ENCODE measurements at places on chromosomes 7 and 10.

- DNase-seq = no peak
These were observed 36.6 kb downstream of the PALD1 start for GRCh38 chr10:70515035-70515667.

DNA sequence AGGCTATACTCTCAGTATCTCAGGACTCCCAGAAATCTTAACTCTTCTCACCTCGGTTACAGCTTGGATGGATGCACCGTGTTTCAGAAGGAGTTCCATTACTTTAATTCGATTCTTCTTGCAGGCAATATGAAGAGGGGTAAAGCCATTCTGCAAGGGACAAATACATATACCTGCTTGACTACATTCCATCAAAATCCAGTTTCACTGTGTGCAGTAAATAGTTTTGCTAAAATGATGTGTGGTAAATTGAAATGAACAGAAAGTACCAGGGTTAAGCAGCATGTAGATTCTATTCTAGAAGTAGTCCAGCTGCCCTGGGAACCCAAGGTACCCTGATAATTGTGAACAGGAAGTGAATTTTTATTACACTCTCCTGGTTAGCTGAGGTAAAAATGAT lies 183.9 kb downstream of the ANK3 start:
- no peak for DNase-seq

DNA sequence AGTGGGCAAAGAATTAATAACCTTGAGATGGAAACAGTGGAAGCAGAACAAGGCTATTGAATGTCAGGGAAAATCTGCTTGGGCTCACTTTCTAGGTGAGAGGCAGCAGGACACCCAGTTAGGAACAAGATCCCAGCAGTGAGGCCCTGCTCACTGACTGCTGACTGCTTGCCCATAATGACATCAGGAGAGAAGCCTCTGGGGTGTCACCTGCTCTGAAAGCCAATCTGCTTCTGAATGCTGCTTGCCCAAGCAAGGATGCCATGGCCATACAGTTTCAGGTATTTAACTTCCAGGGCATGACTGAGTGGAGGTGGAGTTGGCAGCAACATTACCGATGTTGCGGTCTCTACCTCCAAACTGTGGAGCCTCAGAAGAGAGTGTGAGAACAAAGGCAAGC lies 11.7 kb upstream of the WAPL start:
- DNase-seq = no peak

- DNase-seq = no peak
These were observed 333.8 kb downstream of the GALNT17 start for GRCh38 chr7:71465741-71466189.

GRCh38 chr7:138875794-138876193 lies 77.8 kb upstream of the ATP6V0A4 start:
- peak; percentile 88 for DNase-seq

DNA sequence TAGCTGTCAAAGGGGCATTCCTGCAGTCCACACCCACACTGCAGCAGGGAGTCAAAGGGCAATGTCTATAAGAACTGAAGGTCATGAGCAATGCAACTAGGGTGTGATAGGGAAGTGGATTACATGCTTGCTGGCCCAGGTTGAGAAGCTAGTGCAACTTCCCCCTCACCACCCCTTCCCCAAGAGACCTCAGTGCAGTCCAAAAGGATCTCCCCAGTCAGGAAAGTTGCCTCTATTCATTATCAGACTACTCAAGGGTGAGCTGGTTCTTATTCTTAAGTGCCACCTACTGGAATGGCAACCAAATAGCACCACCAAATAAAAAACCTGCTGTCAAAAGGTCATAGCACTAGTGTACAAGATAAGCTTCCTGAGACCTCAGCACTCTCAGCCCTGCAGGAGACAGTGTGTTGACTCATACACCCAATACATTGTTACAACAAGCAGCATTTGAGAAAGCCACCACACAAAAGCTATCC lies 28.2 kb downstream of the MTERF1 start:
- DNase-seq = no peak

DNA sequence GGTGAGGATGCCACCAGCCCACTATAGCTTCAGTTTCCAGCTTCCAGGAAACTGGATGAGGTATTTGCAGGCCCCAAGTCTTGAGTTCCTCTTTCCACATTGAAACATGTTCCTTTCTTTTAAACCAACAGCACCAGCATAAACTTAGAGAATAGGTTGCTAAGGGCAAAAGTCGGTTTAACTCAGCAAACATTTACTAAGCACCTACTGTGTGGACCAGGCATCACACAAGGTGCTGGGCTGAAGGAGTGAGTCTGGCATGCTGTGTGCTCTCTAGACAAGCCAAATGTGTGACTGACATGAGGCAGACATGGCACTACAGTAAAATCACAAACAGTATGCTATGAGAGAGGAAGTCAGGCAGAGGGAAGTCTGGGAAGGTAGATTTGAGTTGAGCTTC lies 11.0 kb upstream of the RASSF4 start:
- DNase-seq = peak; percentile 3
